Activated CD4-positive, CD25-positive, alpha-beta regulatory T cell treated with anti-CD3 and anti-CD28 coated beads, Interleukin-2, amount 50 U/mL, for 24 hours (primary cell): ENCODE measurements at places on chromosomes 5 and 9.

DNA sequence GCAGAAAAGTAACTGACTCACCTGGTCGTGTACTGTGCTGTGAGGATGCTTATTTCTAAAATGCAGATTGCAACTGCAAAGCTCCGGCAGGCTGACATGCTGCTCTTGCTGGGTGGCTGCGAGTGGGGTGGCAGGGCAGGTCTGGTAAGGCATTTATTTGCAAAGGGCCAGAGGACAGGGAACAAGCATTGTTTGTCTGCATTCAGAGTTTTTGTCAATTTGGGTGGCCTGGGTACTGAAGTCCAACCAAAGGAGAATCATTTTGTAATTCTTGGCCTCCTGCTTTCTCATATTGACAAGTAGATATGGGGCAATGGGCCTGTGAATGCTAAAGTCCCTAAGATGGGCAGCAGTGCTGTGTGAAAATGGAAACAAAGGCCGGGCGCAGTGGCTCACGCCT is at the start of gene C9:
Gene C9 (minus strand): TSS at position 129 of the 400 bp plus-strand sequence. CDS start 31 bp downstream, at position 98.
- ATAC-seq = no peak

GRCh38 chr5:181098762-181099601 is 32.0 kb downstream of the OR2V1 start:
- ATAC-seq = no peak

GRCh38 chr9:127133739-127134167 is 11.3 kb upstream of the ANGPTL2 start:
- ATAC-seq = no peak

DNA sequence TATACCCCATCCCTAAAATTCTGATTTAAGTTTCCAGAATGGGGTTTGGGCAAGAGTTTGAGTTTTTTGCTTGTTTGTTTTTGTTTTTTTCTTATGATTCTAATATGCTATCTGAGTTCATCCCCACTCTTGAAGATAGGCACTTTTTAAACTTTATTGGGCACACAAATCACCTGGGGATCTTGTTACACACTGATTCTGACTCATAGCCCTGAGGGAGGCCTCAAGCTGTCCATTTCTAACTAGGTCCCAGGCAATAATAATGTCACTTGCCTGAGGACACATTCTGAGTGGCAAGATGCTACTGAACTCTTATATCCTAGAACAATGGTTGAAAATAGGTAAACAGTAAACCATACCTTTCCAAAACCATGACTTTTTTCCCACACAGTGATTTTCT is 22.8 kb upstream of the ABLIM3 start:
- no peak for ATAC-seq

GRCh38 chr9:124214116-124214515 is 43.6 kb upstream of the NEK6 start:
- no peak for ATAC-seq

- ATAC-seq = no peak
Observed at GRCh38 chr9:127722055-127722745, 6.3 kb downstream of the TTC16 start.

DNA sequence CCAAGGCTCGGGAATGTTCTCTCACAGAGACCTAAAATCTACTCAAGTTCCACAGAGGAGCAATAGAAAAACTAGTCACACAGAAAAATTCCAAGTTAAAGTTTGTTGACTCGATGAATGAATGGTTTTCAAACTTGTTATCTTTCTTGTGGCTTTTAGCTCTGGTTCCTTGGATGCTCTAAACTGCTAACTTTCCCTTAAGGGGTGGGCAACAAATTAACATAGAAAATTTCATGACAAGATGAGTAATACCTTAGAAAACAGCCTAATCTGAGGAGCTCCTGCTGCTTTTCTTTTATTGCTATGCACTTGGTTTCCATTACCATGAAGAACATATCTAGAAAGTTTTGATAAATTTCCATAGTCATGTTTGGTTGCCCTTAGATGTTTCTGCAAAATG is 100.2 kb upstream of the CCDC112 start:
- no peak for ATAC-seq

GRCh38 chr9:78671785-78672184 is 374.9 kb downstream of the PSAT1 start:
- ATAC-seq = no peak

GRCh38 chr9:18891946-18892670 is 140.9 kb downstream of the SAXO1 start:
- no peak for ATAC-seq

DNA sequence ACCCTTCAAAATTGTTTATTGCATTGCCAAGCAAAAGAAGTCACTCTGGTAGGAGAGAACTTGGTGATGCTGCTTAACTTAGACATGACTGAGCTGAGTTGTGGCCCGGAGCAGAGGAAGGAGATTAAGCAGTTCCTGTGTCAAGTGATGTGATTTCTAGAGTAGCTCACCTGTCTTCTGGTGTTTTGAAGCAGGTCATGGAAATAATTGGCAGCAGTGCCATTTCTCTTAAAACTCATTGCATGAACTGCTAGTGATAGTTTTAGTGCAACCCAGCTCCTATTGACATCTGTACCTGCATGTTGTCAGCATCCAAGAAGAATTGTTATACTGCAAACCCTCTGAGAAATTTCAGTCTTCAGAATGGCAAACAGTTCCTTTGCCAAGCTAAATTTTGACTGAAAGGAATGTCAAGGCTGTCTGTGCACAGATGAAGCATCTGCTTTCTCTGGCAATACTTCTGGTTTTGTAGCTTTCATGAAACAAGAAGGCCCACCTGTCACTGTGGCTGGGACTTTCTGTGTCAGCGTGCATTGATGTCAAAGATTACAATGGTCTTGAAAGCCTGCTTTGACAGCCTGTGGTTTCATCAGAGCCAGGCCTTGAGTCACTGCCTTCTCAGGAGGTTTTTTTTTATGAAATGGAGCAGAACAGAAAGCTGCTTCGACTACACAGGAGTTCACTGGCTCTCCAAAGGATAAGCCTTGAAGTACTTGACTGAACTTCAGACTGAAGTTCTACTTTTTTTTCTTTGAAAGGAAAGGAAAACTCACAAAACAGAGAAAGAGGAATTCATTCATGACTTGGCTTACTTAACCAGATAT is 90.6 kb downstream of the RALGPS1 start:
- peak; percentile 100 for ATAC-seq

DNA sequence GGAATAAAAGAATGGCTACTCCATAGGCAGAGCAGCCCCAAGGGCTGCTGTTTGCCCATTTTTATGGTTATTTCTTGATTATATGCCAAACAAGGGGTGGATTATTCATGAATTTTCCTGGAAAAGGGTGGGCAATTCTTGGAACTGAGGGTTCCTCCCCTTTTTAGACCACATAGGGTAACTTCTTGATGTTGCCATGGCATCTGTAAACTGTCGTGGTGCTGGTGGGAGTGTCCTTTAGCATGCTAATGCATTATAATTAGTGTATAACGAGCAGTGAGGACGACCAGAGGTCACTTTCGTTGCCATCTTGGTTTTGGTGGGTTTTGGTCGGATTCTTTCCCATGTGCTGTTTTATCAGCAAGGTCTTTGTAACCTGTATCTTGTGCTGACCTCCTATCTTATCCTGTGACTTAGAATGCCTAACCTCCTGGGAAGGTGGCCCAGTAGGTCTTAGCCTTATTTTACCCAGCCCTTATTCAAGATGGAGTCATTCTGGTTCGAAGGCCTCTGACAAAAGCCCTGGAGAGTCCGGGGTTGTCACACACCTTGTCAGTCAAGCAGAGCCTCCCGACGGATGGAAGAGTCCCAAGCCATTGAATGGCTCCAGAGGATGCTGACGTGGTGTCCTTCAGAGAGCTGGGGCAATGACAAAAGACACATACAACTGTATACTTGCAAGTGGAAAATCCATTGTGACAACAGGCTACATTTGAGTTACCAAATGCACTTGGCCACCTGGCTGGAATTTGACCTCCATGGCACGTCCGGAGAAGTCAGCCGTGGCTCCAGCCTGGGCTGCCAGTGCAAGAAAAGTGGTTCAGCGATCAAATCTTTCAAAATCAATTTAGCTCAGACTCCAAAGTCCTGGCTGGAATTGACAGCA is 67.1 kb upstream of the CLINT1 start:
- no peak for ATAC-seq

DNA sequence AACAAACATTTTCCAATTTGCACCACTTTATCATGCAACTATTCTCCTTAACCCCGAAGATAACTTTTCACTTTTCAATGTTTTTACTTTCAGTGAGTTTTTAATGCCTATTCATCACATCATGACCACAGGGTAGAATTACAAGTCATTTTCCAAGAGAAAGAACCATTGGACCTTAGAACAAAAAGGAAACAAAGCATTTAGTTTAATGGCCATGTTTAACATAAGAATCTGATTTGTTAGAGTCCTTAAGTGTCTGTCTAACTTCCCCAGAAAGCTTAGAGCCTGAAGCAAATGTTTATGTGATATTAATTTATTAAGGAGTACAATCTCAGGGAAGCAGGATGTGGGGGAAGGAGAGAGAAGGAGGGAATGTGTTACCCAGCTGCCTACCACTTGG is 325.8 kb upstream of the RIOK2 start:
- no peak for ATAC-seq

DNA sequence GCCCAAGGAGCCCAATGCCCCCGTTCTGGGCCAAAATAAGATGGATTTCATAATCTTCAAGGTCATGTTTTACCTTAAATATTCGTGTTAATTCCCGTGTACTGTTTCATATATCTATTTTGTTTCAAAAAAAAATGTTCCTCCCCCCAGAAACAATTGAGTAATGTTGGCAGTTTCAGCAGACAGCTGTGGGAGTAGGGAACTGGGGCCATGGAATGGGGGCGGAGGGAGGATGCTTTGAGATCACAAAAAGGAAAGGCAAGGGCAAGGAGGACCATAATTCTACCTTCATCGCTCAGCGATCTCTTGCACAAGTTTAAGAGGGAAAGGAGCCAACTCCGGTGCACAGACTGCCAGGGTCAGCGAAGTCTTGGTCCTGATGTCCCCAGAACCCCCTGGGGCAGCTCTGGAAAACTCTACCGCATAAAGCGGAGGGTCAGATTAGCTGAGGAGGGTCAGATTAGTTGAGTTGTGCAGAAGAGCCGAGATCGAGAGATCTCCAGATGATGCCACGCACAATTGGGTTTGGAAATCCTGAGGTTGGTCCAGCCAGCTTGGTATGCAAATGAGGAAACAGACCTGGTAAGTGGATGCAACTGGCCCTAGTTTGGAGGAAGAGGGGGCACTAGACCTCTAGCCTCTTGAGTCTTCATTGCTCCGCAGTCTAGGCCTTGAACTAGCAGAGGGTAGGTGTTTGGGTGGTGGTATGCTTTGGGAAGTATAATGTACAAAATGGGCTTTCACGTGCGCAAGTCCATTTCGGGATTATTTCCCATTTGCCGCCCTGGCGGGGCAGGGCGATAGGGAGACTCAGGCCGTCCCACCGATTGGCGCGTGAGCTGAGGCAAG is 24.0 kb downstream of the CDKN2A start:
- no peak for ATAC-seq

DNA sequence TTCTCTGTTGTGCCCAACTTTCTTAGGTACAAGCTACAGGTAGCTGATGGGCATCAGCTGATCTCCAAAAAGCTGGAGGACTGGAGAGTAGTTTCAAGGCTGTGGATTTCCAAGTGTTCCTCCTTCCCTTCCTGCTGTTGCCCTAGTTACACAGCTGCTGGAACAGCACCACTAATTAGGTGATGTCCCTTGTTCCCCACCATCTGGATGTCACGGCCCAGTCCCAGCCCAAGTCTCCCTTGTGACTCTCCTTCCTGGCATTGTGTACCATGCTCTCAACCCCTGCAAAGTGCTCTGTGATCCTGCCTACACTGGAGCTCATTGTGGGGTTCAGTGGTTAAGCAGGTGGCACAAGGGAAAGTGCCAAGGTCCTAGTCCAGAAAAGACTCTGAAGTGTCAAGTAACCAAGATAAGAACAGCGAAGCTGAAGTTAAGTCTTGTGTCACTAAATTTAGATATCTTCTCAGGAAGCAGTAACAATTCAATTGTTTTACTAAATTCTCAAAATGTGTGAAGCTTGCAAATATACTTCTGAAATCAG is 604.5 kb downstream of the ISL1 start:
- no peak for ATAC-seq

GRCh38 chr5:161863811-161864210 is 15.9 kb downstream of the GABRA1 start:
- no peak for ATAC-seq

DNA sequence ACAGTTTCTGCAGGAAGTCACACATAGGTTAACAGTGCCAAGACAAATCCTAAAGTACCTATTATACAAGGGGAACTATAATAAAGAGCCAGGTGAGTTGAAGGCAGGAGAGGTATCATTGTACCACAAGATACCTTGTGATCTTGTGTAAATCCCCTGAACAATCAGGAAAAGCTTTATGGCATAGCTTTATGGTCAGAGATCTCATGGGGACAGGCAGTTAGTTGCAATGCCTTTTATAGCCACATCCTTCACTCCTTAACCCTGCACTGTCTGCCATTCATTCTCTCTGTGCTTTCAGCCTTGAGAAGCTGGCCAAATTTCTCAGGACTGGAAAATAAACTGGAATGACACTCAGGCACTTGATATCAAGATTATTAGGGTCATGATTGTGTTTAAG is 97.0 kb downstream of the GHR start:
- ATAC-seq = no peak

DNA sequence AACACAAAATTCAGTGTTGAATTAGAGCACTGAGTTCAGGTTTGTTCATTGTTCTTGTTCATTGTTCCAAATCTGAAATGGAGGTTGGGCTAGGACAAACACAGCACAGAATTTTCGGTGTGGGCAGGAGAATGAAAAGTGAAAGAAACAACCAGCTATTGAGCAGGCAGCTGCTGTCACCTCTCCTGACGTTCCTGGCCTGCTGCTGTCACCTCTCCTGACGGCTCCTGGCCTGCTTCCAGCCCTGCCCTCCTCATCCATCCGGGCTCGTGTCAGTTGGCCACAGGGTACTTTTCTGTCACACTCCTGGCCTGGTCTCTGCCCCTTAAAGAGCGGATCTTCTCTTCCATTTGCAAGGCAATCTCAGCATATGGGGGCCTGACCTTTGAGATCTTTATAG is 45.2 kb upstream of the CKMT2 start:
- ATAC-seq = no peak

DNA sequence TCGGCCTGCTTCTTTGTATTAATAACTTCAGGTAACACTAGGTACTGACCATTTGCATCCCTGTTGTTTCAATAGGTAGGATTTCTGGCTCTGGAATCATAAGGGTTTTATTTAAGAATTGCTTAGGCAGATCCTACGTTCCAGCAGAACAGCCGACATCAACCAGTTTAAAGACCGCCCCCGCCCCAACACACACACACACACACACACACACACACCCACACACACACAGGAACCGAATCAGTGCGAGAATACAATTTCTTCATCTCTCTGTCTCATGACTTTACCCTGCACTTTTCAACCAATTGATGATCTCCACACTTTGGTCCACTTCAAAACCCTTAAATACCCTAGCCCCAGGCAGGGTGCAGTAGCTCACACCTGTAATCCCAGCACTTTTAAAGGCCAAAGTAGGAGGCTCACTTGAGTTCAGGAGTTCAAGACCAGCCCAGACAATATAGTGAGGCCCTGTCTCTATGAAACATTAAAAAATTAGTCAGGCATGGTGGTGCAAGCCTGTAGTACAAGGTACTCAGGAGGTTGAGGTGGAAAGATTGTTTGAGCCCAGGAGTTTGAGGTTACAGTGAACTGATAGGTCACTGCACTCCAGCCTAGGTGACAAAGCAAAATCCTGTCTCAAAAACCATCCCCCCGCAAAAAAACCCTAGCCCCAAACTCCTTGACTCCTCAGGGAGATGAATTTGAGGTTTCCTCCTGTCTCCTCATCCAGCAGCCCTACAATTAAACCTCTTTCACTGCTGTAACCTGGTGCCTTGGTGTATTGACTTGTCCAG is 2.7 kb upstream of the MTMR12 start:
- ATAC-seq = no peak
